ENCODE measurements at places on chromosomes 1 and 21.

DNA sequence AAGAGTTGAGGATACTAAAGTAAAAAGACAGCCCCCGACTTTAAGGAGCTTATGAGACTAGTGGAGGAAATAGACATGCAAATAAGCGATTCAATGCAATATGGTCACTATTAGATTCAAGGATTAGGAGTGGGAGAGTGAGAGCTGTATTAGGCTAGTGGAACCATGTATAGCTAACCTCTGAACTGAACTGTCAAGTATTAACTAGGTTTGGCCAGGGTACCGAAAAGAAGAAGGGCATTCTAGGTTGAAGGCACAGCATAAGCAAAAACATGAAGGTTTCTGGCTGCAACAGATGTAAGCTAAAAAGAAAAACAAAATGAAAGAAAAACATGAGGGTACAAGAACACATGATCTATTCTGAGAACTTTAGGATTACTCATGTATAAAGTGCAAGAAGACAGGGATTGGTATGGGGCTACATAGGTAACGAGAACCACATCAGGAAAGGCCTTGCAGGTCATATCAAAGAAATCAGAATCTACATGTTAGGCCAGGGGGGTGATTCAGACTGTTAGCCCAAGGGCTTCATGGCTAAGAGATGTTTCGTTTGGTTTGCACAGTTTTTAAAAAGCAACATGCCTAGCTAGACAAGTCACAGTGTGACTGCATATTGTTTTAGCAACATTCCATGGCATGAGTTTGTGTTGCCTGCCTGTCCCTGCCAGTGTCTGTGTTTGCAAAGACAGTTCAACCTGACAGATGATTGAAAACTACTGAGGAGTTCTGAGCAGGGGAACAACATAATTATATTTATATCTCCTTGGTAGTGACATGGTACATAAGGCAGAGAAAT is 54.4 kb upstream of the HAO2 start:
- DNase-seq, result no peak

- peak; percentile 44 for DNase-seq
These were observed 539 bp downstream of the LAMC1 start for GRCh38 chr1:183023601-183024316.

GRCh38 chr1:111561328-111561727 is 57.9 kb upstream of the ADORA3 start:
- no peak for DNase-seq

DNA sequence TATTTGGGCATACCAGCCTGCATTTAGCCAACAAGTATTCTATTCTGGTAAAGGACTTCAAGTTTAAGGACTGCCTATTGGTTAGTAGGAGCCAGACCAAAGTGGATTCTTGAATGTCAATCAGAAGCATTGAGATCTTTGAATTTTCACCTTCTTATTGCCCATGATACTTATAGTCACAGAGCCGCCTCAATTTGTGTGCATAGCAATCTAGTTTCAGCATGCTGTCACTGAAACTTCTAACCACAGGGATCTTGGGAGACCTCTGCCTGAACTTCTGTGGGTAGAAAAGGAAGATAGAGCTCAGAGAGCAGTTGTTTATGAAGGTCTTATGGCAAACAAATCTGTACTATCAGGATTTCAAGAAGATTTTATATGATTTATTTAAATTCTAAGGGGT is 501.4 kb upstream of the USP24 start:
- DNase-seq, result no peak

GRCh38 chr1:7043191-7043549 is 257.9 kb downstream of the CAMTA1 start:
- DNase-seq, result no peak

DNA sequence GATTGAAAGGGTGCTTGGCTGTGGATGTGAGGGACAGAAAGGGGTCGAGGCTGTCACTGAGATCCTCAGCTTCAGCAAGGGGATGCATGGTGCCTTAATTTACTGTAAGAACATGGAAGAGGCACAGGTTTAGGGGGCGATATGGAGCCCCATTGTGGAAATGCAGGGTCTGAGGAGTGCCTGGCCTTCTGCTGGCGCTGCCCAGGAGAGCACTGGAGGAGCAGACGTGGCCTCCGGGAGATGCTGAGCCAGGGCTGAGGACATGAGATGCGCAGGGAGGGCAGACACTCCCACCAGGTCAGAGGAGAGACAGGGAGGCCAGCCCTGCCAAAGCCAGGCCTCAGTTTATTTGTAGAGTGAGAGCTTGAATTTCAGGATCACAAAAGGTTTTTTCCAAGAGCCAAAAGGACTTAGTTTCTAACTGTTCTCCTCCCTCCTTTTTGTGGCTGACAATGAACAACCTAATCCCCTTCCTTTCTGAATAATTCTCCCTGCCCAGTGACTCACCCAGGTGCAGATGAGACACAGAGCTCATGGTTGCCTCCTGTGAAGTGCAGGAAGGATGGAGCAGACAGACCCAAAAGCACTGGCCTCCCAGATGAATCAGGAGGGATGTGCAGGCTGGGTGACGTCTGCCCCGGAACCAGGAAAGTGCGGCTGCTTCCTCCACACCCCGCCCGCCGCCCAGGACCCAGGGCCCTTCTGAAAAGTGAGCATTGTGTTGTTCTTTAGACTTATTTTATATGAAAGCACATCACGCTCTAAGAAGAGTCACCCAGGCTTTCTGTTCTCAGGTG is 73.0 kb upstream of the TMPRSS2 start:
- DNase-seq, result no peak

- no peak for DNase-seq
These were observed 392 bp downstream of the MRPL55 start for GRCh38 chr1:228108742-228109072.

- DNase-seq, result no peak
These were observed 62.3 kb downstream of the SLC19A1 start for GRCh38 chr21:45479691-45480675.

GRCh38 chr21:16570856-16571255 is 841.1 kb downstream of the USP25 start:
- DNase-seq, result no peak

- no peak for DNase-seq
These were observed 47.0 kb downstream of the EXO1 start for GRCh38 chr1:241895013-241895412.

DNA sequence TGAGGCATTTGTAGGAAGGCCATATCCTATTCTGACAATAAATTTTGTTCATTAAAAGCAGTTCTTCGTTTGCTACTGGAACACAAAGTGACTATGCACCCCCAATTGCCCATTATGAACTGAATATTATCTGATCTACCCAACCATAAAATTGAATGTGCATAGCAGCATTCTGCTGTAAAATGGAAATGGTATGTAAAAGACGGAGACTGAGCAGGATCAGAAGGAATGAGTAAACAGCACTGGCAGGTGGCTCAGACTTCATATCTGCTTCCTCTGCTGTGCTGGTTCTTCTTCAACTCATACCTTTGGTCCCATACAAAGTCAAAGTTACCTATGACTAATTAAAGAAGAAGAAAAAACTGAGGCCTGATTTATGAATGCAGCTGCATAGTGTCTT is 339.5 kb downstream of the PLA2G4A start:
- no peak for DNase-seq

DNA sequence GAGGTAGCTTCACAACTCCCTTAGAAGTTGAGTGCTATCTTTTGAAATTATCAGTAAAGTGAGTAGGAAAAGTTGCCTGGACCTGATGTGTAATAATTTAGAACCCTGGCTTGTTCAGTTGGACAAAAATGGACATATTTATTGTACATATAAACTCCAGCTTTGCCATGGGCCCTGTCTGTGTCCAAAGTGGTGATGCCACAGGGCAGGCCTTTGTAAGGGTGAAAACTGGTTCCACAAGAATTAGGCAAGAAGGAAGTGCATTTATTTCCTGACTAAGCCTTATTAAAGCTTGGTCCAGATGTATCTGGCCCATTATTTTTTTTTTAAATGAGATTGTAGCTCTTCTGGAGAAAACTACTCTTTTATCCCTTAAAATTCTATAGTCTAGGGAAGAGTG is 47.9 kb downstream of the MACO1 start:
- no peak for DNase-seq

GRCh38 chr1:39836595-39837110 is 46.7 kb downstream of the TRIT1 start:
- DNase-seq, result no peak

DNA sequence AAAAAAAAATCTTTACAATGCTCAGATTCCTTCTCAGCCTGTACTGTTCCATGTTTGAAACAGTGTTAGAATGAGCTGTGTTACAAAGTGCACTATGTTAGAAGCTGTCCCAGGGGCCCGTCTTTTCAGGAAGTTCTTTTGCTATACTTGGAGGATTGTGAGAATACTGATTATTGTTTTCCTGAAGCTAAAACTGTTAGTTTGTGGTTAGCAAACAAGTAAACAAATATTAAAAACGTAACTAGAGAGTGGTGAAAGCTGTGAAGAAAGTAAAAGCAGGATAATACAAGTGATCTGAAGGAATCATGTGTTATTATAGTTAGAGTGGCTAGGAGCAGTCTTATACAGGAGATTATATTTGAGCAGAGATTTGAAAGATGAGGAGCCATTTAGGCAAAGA is 35.6 kb downstream of the CAMSAP2 start:
- DNase-seq, result no peak

DNA sequence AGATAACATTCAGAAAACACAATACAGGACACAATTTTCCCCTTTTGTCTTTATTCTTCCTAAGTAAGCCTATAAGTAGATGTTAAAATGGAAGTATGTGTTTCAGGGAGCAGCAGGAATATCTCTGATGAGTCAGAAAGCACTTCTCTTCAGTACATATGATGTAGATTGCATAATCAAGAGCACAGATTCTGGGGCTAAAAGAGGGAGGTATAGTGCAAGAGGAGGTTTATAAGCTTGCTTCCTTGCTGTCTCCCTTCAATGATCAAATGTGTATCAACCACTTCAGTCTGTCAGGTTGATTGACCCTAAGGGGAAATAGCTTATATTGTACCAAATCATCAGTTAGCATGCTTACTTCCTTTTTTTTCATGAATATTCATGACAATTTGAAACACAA is 822.8 kb downstream of the BRINP3 start:
- no peak for DNase-seq

DNA sequence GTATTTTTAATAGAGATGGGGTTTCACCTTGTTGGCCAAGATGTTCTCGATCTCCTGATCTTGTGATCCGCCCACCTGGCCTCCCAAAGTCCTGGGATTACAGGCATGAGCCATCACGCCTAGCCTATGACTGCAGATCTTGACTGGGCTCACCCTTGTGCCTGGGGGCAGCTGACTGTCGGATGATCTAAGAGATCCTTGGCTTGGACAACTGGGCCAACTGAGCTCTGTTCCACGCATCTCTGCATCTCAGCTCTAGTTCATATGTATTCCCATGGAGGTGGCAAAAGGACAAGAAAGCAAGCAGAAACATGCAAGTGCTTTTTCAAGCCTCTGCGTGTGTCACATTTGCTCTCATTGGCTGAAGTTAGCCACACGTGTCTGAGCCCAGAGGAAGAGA is 75.8 kb upstream of the SELENON start:
- DNase-seq, result no peak

GRCh38 chr1:185680453-185680852 is 53.7 kb upstream of the HMCN1 start:
- DNase-seq, result no peak

All from NCI-H1105 (cell line).